ENCODE measurements at places on chromosomes 7 and 10. TPM values are rescaled to one million over a fixed set of nuclear protein-coding genes. Genes with fewer than 3 reads are reported as not detected.

GRCh38 chr10:97097084-97097433, 88.7 kb downstream of the SLIT1 start:
- no peak for DNase-seq

The HOXA11 gene
- total RNA-seq: 14.4 TPM

GRCh38 chr7:139709485-139709884, 68.3 kb downstream of the HIPK2 start:
- peak; percentile 95 for DNase-seq

- DNase-seq: no peak
Measured at GRCh38 chr7:136947347-136947746, 78.9 kb downstream of the CHRM2 start.

The GDF10 gene
- total RNA-seq: under 0.01 TPM

All from osteoblast (primary cell).